Gastroesophageal sphincter (tissue), 4 donors: ENCODE measurements at places on chromosomes 1 and 21. TPM values are rescaled to one million over a fixed set of nuclear protein-coding genes. Genes with fewer than 3 reads are reported as not detected.

The DCDC2B gene
- total RNA-seq, result not detected

GRCh38 chr21:18478513-18478912, 74.9 kb upstream of the TMPRSS15 start:
- ATAC-seq, result no peak

The ST6GALNAC5 gene
- total RNA-seq, result 3.6 TPM

The HES3 gene
- total RNA-seq, result not detected

The CRTC2 gene
- 21.2 TPM for total RNA-seq

GRCh38 chr21:33140288-33140687, 70.3 kb downstream of the OLIG1 start:
- no peak for ATAC-seq
